Thyroid gland (tissue), 4 donors: ENCODE measurements at places on chromosomes 1 and 21.

- no peak for DNase-seq
Observed at GRCh38 chr1:57431400-57431799, 7.5 kb upstream of the DAB1 start.

GRCh38 chr1:84582802-84583587, 8.8 kb upstream of the CTBS start:
- DNase-seq: no peak

GRCh38 chr1:93816970-93817678, 61.9 kb downstream of the DNTTIP2 start:
- no peak for DNase-seq

GRCh38 chr1:224067621-224068457, 46.1 kb upstream of the FBXO28 start:
- no peak for DNase-seq

GRCh38 chr1:9542430-9542829, 3.2 kb downstream of the SLC25A33 start:
- DNase-seq: no peak

DNA sequence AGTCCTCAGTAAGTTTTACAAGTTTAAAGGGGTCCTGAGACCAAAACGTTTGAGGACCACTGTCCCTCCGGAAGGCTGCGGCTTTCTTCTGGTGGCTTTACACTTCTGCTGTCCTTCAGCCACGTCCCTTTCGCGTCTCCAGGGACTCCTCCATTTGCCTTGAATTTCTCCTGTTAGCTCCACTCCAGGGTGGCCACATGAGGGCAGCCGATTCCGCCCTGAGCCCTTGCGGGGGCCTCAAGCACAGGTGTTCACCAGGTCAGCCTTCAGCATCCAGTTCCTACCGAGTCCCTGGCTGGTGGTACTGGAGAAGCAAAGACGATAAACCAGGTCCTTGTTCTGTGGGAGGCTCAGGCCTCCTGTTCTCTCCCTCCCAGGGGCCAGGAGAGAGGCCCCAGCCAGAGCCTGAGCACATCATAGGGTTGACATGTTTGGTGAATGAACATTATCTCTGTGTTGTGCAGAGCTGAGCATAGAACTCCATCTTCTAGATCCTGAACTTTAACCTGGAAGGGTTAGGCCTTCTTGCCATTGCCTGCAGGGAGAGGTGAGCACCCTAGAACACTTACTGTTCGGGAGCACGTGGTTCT, 27.4 kb upstream of the COQ8A start:
- DNase-seq: peak; percentile 79

DNA sequence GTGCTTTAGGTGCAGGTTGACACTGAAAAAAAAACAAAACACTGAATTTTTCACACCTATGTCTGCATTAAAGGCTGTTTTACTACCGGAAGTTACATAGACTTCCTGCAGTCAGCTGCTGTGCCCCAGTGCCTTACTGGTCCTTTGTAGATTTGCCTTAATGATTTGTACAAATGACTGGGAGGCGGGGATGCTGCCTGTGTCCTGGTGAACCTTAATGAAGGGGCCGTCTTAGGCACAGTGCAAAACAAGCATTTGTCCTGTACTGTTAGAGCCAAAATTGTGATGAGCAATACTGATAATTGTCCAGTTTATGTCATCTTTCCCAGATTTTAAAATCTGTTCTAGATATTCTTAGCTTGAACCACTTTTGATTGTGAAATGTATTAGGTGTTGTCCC, 90.9 kb upstream of the PGD start:
- no peak for DNase-seq

DNA sequence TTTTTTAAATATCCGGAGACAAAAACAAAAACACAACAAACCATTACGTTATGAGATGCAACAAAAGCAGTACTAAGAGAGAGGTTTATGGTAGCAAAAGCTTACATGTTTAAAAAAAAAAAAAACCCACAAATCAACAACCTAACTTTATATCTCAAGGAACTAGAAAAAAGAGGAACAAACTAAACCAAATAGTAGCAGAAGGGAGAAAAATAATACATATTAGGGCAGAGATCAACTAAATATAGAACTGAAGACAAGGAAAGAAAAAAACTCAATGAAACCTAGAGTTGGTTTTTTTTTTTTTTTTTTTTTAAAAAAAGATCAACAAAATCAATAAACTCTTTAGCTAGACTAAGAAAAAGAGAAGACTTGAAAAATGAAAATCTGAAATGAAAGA, 34.9 kb downstream of the ZNF644 start:
- no peak for DNase-seq

DNA sequence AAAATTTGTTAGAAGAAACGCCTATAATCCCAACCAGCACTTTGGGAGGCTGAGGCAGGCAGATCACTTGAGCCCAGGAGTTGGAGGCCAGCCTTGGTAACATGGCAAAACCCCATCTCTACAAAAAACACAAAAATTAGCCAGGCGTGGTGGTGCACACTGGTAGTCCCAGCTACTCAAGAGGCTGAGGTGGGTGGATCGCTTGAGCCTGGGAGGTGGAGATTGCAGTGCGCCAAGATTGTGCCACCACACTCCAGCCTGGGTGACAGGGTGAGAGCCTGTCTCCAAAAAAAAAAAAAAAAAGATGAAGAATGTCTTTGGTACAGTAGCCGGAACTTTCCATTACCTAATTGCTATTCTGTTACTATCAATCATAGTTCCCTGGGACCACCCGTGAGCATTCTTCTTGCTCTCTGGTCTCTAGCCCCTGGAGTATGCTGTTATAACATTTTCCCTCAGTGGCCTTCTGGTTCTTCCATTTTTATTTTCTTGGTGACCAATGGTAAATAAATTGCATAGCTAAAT, 43.4 kb downstream of the WASF2 start:
- DNase-seq: peak; percentile 56

- no peak for DNase-seq
Observed at GRCh38 chr1:161427733-161428516, 60.2 kb upstream of the CFAP126 start.

DNA sequence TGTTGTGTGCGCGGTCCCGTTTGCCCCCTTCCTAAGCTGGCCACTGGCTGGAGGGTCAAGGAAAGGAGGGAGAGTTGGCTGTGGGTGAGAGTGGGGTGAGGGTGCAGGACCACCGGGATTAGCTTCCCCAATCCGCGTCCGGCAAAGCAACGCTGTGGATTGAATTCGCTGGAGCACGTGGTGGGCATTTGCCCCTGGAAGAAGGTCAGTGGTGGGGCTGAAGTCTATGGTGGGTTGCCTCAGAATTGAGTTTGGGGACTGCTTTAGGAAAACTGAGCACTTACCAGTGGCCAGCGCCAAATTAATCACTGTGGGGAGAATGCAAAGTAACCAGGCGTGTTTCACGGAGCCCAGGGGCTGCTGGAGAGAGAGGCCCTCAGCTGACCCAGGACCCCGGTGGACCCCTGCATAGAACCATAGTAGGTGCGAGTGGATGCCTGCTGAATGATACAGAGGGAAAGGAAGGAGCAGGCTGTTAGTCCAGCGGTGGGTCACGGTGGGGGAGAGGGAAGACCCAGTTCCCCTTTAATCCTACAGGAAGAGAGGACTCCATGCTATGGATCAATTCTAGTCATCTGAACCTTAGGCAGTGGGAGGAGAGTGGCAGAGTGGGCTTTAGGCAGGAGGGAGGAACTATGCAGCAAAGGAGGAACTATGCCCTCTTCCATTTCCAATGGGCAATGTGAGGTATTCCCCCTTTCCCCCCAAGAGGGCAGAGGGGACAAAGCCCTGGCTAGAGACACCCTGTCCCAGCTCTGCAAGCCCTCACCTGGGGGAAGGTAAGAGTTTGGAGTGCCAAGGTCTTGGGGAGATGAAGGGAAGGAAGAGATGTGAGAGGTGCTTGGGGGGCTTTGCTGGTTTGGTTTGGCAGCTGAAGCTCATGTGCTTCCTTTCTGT, 1.2 kb downstream of the TNFRSF8 start:
- DNase-seq: no peak

DNA sequence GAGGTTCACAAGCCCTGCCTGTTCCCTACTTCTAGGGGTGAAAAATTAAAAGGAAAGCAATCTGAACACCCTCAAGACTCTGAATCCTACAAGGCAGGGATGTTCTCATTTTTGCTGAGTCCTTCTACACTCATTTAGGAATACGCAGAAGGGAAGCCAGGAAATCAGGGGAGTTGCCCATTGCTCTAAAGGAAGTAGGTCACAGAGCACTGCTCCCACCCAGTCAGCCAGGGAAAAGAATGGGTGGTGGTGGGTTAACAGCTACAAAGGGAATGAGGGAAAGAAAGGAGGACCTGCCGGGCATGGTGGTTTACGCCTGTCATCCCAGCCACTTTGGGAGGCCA, 2.4 kb upstream of the CTTNBP2NL start:
- DNase-seq: no peak

DNA sequence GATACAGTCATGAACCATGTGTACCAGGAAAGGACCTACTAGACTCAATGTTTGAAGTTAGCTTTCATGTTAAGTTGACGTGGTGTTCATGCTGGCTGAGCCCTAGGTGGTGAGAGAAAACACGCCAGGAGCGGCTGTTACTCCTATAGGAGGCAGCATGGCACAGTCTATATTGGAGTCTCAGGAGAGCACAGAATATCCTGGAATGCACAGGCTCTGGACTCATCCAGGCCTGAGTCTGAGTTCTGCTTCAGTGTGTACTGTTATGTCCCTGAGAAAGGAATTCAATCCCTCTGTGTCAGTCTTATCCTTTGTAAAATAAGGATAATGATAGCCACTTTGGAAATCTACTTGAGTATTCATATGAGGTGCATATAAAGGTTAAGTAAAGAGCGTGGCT, 41.2 kb downstream of the DPT start:
- no peak for DNase-seq

GRCh38 chr1:158071138-158071537, 77.7 kb downstream of the KIRREL1 start:
- no peak for DNase-seq

DNA sequence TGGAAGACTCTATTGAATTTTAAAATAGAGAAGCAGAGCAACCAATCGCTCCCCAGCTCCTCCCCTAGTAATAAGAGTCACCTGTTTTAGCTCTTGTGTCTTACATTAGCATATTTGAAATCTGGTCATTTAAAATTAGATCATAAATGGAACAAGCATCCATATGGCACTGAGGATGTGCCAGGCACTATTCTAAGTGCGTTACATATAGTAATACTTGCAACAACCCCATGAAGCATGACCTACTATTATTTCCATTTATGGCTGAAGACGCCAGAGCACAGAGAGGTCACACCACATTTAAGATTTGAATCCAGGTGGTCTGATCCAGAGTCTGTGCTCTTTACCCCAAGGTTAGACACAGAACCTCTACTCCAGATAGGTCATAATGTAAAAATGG, 82.0 kb upstream of the HIVEP3 start:
- DNase-seq: no peak

DNA sequence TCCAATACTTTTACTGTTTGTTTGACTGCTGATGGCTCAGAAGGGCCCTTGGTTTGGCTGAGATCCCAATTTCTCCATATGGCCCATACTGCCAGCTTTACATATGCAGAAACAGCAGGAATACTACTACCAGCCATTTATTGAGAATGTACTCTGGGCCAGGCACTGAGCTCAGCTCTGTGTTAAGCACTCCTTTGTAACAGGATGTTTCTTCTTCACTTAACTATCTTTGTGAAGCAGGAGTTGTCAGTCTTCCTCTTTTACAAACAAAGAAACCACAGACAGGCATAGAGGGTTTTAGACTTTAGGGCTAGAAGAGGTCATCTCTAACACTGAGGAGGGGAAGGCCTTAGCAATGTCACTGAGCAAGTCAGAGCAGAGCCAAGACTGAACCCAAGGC, 8.3 kb downstream of the HMGCL start:
- DNase-seq: no peak

- DNase-seq: no peak
Observed at GRCh38 chr1:60692031-60692430, 390.3 kb upstream of the NFIA start.

DNA sequence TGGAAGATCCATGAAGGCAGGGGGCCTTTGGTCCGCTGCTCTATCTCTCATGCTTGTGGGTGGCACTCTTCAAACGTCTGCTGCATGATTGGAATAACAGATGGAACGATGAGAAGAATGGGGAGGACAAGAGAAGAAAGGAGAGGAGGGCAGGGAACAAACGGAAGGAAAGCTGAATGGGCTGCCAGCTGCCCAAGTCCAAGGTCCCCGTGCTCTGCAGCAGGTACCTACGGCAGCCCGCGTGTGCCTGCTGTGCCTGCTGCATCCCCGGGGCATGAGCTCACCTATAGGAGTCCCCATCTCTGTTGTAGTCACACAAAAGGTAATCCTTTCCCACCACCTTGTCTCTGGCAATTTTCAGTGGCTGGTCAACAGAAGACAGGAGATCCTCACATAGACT, 73.1 kb downstream of the SLC66A1 start:
- no peak for DNase-seq

DNA sequence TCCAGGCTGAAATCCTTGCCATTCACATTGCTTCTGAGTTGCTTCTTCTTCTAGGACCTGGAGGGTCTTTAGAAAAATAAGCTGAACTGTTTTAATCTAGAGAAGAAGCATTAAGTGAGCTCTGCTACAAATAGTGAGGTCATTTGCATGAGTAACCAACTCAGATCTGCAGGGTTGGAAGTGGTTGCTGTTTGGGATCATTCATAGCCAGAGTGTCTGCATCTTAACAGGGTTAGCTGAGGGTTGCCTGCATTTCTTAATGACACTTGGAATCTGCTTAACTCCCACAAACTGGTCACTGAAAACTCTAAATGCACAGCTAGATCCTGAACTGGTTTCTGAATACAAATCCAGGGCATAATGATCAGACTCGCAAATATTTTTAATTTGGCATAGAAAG, 9.9 kb downstream of the CNIH3 start:
- DNase-seq: no peak

DNA sequence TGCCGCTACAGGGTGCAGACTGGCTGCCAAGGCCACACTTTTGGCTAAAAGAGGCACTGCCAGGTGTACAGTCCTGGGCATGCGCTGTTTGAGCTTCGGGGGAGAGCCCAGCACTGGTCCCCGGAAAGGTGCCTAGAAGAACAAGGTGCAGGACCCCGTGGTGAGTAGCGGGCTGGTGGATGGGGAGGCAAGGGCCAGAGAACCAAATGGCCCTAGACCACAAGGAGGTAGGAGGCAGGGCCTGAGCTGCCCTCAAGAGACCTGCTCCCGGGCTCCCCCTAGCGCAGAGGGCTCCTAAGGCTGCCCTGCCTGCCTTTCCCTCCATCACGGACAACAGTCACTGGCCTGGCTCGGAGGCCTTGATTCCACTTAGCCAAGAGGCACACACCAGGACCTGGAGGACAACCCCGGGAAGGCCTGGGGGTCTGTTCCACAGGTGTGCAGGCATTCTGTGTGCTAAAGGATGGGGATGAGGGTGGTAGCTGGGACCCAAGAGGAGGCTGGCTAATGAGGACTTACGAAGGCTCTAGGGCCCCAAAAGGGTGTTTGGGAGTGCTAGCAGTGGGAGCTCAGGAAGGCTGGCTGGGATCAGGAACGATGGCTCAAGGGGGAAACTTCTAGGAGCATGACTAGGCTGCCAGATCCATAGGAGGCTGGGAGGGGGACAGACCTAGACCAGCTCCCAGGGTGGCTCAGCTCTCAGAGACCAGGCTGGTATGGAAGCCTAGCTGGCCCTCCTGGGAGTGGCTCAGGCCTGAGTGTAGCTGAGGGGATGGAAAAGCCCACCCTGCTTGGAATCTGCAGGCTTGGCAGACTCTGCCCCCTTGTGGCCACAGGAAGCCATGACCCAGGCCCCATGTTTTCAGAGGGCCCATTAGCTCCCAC, 742 bp downstream of the ARTN start:
- peak; percentile 52 for DNase-seq
